ENCODE measurements at places on chromosomes 16 and 17. TPM values are rescaled to one million over a fixed set of nuclear protein-coding genes. Genes with fewer than 3 reads are reported as not detected.

FNDC8 gene
- polyA plus RNA-seq, result not detected

ST6GALNAC2 gene
- not detected for polyA plus RNA-seq

MYH2 gene
- not detected for polyA plus RNA-seq

RNF222 gene
- polyA plus RNA-seq, result not detected

MMP25 gene
- not detected for polyA plus RNA-seq

TPSAB1 gene
- not detected for polyA plus RNA-seq

DRC3 gene
- polyA plus RNA-seq, result 1.4 TPM

CCL7 gene
- not detected for polyA plus RNA-seq

PRKCB gene
- 47.9 TPM for polyA plus RNA-seq

CDYL2 gene
- polyA plus RNA-seq, result 4.3 TPM

CASKIN1 gene
- polyA plus RNA-seq, result 0.04 TPM

GRN gene
- 29.9 TPM for polyA plus RNA-seq

ABCA8 gene
- polyA plus RNA-seq, result 5.3 TPM

WRAP53 gene
- 1.4 TPM for polyA plus RNA-seq

CCDC200 gene
- polyA plus RNA-seq, result not detected

NUBP2 gene
- 6.6 TPM for polyA plus RNA-seq

NEUROD2 gene
- polyA plus RNA-seq, result 2.9 TPM

EVI2A gene
- 4.7 TPM for polyA plus RNA-seq
